ENCODE measurements at places on chromosomes 2 and 18.

DNA sequence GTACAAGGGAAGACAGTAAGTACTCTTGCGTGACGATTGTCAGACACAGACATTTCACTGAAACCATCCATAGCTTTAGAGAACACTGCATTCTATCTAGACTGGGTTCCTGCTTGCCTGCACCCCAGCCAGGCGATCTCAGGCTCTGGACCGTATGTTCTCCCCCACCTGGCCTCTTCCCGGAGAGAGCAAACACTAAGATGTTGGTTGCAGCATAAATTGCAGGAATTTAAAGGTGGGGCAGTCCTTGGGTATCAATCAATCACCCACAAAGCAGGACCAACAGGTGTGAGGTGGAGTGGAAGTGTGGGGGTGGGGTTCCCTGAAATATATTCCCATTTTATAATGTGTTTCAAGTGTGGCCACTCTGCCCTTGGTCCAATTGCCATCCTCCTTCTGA lies 103.6 kb upstream of the TGFA start:
- DNase-seq, result no peak

DNA sequence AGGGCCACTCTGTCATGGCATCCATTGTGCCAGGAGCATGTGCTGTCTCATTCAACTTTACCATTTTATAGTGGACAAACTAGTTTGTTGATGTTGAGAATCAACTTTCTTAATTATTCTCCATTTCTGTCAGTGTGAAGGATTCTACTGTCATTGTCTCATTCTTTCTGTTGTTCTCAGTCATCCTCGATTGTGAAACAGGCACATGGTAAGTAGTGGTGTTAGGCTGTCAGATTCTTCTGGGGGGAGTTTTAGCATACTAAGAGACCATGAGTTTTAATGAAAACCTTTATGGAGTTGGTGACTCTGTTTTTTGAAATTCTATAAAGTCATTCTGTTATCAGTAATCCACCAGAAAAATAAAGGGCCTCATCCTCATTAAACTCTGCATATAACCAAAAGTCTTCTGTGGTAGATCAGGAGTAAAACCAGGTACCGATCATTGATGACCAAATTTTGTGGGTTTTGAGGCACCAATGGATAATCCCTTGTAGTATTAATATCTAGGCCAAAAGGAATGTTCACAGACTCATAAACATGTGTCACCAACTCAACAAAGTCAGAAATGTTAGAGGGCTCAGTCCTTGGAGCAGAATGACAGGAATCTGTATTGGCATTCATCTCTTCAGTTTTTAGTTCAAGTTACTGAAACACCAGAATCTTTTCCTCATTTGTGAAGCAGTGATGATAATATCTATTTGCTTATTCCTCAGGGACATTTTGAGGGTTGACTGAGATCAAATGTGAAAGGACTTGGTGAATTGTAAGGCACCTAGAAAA lies 73.2 kb downstream of the CERS6 start:
- DNase-seq, result no peak

- no peak for DNase-seq
Observed at GRCh38 chr2:165149439-165149838, 54.4 kb downstream of the SCN3A start.

DNA sequence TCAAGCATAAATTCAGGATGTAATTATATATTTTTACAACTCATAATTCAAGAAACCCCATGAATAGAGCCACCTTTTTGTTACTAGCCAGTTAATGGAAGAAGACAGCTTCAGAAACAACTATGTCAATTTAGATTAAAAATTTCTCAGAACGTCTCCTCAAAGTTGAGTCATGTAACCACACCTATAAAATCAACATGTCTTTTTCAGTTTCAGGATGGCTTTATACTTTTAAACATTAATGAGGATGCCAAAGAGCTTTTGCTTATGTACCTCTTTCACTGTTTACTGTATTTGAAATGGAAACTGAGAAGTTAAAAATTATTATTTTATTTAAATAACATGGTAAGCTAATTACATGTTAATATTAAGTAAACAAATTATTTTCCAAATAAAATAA lies 280.1 kb downstream of the PTH2R start:
- no peak for DNase-seq

DNA sequence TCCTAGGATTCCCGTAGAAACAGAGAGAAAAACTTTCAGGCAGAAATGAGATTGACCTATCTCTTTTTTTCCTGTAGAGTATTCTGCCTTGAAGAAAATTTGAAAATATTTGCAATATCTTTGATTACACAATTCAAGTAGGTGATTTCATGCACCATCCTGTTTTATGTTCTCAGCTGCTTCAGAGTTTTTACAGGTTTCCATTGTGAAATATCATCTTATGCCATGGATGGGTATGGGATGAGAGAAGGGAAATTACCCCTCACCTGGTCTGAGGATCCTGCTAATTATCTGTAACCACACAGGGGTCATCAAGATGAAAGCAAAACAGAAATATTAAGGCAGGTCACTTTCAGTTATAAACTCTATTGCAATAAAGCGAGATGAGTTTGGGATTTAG lies 264.8 kb downstream of the TXNL1 start:
- DNase-seq, result no peak

DNA sequence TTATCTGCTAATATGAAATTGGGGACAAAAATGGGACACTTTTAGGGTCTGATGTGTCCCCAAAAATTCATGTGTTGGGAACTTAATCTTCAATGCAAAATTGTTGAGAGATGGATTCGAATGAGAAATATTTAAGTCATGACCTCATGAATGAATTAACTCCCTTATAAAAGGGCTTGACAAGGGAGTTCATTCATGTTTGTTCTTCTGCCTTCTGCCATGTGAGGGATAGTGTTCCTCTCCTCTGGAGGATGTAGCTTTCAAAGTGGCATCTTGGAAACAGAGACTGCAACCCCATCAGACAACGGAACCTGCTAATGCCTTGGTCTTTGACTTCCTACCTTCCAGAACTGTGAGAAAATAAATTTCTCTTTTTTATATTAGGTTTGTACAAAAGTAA lies 89.2 kb upstream of the LINC00305 start:
- DNase-seq, result no peak

DNA sequence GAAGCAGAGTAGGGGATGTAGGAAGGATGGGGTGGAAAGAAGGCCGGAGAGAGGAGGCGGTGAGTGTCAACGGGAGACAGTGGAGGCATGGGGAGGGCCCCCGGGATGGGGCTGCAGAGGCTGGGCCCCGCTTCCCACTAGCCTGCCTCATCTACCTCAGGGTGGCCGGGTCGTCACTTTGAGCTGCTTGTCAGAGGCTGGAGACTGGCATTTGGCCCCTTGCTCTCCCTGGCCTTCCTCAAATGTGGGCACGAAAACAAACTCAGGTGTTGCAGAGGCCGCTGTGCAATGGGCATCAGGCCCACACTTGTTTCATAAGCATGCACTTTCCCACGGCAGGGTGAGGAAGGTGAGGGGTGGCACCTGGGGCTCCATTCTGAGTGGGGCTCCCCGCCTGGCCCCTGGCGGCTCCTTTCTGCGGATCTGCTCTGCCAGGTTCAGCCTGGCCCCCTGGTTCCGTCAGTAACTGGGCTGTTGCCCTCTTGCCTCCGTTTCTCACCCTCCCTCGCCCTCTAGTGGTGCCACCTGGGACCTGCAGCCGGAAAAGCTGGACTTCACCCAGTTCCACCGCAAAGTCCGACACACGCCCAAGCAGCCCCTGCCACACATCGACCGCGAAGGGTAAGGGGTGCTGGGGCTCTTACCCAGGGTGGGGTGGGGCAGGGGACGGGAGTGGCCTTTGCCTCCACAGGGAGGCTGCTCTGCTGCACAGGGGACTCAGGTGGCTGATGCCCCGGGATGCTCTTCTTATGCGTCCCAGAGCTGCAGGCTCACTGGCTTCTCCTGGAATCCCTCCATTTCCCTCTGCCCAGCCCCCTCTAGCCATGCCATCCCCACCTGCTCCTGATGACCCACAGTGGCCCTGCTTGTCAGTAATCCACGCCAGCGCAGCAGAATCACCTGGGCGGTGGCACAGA lies 125.4 kb downstream of the CTIF start:
- peak; percentile 63 for DNase-seq

DNA sequence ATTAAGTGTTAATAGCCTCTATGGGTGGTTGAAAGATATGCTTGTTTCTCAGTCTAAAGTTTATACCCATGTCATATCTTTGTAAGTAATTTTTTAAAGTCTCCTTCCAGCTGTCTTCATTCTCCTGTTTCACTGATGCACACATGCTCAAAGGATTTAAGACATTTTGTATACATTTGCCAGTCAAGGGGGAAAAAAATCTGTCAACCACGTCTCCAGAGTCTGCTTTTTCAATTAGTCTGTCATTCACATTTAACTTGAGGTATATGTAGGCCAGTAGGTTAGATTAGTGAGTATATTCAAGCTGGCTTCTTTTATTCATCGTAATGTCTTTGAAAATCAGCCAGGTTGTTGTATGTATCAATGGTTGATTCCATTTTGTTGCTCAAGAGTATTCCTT lies 193.5 kb downstream of the MCFD2 start:
- no peak for DNase-seq

- DNase-seq, result no peak
Observed at GRCh38 chr2:6937157-6937556, 19.9 kb downstream of the RNF144A start.

- DNase-seq, result no peak
Observed at GRCh38 chr18:59372975-59373374, 13.9 kb upstream of the LMAN1 start.

DNA sequence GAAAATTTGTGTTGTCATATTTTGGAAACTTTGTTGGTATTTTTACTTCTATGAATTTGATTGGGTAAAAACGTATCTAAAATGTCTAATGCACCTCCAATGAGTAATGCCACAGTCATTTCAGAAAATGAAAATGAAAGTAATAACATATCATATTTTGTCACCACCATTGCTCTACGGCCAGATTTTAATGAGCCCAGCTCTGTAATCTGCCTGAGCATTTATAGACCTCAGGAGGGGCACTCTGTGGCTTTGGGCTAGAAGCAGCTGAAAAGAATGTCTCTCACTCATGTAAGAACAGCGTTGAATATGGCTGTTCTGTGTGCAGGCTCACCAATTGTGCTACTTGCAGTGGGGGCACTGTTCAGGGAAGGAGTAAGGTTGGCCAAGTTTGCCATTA lies 32.7 kb upstream of the ABCA12 start:
- DNase-seq, result no peak

- DNase-seq, result no peak
Observed at GRCh38 chr2:31347750-31348149, 66.8 kb downstream of the XDH start.

DNA sequence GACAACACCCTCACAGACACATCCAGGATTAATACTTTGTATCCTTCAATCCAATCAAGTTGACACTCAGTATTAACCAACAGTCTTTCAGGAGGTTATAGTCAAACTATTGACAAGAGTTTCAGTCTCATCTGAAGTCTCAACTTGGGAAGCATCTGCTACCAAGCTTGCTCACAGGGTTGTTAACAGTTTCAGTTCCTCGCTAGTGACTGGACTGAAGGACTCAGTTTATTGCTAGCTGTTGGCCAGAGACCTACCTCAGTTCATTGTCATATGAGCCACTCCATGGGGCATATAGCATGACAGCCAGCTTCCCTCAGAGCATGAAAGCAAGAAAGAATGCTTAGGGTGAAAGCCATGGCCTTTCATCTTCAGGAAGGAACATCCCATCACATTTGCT lies 228.6 kb downstream of the EPHA4 start:
- DNase-seq, result no peak

Data from putamen (tissue), 1 donor.